Spinal cord (tissue), 10 donors: ENCODE measurements at places on chromosomes 7 and 10.

GRCh38 chr7:30994206-30995100, 30.7 kb downstream of the GHRHR start:
- no peak for DNase-seq

DNA sequence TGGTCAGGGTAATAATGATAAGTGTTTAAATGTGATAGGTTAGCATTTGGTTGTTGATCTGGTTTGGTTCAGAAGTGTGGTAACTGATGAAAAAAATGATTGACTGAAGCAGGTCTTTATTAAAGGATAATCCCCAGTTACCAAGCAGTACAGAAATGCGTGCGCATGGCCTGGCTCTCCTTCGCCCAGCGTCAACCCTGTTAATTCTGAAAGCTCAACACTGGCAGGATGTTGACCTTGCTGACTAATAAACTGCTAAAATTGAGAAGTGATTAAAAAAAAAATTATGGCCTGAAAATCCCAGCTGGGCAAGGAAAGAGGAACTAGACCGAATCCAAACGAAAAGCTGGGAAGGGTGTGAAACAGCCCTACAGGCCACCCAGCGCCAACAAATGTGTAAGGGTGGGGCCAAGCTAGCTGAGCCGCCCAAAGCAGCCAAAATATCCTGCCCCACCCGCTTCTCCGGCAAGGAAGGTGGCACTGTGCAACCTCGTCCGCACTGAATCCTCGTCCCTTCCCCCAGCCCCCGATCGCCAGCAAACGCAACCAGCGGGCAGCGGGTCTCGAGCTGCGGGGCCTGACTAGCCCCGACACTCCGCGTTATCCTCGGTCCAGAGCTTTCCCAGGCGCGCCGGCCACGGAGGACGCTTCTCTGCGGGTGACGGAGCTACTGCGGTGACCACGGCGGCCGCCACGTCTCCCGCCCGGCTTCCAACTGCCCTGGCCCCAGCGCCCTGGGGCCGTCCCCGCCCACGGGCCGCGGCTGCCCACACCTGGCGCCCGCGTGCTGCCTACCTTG, 561 bp downstream of the SHTN1 start:
- peak; percentile 20 for DNase-seq

GRCh38 chr7:116403265-116403664, 96.3 kb upstream of the CAV2 start:
- no peak for DNase-seq

DNA sequence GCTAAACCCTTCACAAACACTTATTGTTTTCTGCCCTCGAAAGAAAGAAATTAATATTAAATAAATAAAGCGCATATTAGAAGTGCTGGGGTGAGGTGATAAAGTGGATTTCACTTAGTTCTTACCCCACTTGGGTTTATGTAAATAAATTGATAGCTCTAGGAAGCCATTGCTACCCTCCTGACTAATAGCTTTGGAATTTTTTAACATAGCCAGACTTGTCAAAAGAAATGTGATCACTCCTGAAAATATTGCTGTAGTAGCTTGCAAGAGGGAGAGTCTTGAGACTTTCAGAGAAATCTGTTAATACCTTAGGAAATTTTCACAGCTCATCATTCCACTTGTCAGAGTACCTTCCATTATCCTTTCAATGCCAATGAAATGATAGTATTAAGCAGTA, 7.6 kb downstream of the ARL5B start:
- DNase-seq: no peak

- DNase-seq: no peak
These were observed 1.5 kb upstream of the HTR7 start for GRCh38 chr10:90859321-90859751.

- DNase-seq: no peak
These were observed 28.6 kb upstream of the TNPO3 start for GRCh38 chr7:129083525-129083924.

GRCh38 chr10:129171812-129172211, 295.2 kb upstream of the MGMT start:
- DNase-seq: no peak

DNA sequence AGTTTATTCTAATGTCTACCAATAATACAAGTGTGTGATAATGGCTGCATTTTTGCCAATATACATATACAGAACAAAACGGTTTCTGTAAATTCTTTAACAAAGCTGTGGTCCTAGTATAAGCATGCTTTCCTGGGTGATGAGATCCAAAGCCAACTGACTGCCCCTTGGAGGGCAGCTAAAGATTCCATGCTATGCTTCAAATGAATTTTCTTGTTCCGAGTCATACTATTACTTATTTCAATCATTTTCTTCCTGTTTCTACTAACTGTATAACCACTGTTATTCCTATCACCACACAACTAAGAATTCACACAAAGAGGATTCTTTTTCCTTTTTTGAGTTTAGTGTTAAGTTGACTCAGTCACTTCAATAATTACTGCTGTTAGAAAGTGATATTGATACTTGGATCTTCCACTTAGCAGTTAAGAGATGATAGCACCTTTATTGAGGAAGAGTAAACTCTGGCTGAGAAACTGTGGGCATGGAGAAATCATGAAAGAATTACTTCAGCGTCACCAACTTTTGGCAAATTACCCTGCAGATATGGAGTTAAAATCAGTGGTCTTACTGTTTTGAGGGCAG, 197.5 kb downstream of the ARL4A start:
- no peak for DNase-seq

DNA sequence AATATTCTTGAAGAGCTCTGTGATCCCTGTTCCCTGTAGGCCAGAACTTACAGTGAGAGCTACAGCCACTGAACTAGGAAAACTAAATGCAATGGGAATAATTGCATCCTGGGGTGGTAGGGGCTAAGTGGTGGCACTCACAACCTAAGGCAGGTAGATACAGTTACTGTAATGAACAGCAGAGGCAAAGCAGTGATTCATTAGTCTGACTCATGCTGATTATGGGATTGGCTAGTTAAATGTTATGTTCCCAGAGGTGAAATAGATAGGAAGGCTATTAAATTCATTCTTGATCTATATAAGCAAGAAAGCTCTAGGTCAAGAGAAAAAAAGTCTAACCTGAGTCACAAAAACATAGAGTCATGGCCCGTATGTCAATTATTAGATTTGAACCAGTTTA, 173.1 kb upstream of the MALRD1 start:
- no peak for DNase-seq

DNA sequence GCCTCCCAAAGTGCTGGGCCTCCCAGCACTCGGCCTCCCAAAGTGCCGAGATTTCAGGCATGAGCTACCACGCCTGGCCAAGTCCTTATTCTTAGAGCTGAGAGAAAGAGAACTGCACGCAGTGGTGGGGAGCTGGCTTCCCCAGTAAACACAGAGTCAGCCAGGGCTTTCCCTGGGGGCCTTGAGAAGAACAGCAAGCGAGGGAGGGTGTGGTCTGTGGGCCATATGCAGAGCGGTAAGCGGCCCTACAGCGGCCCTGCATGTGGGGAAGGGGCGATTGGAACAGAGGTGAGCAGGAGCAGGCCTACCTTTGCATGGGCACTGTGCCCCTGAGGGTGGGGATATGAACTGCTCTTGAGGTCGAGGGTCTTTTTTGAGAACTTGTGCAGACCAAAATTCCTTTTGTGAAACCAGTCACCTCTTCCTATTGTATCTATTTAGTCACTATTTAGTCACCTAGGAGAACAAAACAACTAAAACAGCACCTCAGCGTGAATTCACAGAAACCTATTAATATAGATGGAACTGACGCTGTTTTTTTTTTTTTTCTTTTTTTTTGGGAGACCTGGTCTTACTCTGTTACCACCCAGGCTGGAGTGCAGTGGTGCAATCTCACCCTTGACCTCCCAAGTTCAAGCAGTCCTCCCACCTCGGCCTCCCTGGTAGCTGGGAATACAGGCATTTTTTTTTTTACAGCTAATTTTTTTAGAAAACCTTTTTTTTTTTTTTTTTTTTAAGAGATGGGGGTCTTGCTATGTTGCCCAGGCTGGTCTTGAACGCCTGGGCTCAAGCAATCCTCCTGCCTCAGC, 36.9 kb upstream of the SH2D4B start:
- no peak for DNase-seq

GRCh38 chr7:56287429-56288138, 171.4 kb upstream of the NUPR2 start:
- no peak for DNase-seq

- DNase-seq: no peak
These were observed 5.5 kb downstream of the RBM20 start for GRCh38 chr10:110649347-110650264.

DNA sequence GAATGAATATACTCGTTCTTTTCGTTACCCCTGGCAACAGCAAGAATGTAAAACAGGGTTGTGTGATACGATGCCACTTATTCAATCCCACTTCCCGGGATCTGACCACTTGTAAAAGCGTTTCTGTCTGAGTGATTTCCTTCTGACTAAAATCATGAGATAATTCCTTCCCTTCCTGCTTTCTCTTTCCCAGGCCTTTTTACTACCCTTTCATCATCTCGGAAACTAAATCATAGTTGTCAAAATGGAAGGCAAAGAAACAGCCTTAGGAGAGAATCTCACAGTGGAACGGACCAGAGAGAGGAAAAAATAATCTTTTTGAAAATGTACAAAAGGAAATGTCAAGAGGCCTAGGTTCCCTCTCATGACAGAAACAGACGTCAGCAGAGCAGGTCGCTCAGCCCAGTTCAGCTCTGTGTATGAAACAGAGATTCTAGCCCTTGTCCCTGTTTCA, 29.8 kb downstream of the DIP2C start:
- no peak for DNase-seq

GRCh38 chr7:44685723-44686122, 62.9 kb upstream of the ZMIZ2 start:
- DNase-seq: no peak

GRCh38 chr10:31884386-31884785, 44.2 kb downstream of the ARHGAP12 start:
- no peak for DNase-seq

- no peak for DNase-seq
These were observed 254.1 kb upstream of the GLI3 start for GRCh38 chr7:42491106-42491505.

GRCh38 chr7:72336382-72336631, 75.8 kb downstream of the CALN1 start:
- DNase-seq: no peak

DNA sequence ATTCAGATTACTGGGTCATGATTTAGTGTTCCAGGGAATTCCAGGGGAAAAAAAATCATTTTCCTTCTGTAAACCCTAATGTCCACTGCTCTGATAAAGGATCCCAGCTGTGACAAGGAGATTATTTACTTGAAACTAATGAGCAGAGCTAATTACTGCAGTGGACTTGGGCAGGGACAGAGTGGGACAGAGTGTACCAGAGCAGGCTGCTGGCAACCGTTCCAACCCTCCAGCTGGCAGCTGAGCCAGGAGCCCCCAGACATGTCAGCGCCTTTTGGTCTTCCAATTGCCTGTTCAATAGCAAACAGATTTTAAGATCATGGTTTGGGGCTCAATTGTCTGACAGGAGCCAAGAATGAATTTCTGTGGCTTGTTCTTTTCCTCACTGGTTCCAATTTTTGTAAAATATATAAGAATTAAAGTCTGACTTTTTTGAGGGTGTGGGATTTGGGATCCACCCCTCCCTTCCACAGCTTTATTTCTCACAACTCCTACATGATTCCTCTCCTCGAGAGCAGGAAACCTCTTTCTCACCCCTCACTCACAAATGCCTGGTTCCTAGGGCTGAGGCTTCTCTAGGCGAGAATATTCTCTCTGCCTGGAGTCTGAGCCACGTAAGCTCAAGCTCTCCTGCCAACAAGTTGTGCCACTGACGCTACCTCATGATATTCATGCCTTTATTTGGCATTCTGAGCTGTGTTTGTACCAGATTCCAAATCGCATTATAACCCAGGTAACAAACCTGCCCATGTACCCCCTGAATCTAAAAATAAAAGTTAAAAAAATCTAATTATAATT, 20.6 kb upstream of the FAM180A start:
- peak; percentile 84 for DNase-seq

DNA sequence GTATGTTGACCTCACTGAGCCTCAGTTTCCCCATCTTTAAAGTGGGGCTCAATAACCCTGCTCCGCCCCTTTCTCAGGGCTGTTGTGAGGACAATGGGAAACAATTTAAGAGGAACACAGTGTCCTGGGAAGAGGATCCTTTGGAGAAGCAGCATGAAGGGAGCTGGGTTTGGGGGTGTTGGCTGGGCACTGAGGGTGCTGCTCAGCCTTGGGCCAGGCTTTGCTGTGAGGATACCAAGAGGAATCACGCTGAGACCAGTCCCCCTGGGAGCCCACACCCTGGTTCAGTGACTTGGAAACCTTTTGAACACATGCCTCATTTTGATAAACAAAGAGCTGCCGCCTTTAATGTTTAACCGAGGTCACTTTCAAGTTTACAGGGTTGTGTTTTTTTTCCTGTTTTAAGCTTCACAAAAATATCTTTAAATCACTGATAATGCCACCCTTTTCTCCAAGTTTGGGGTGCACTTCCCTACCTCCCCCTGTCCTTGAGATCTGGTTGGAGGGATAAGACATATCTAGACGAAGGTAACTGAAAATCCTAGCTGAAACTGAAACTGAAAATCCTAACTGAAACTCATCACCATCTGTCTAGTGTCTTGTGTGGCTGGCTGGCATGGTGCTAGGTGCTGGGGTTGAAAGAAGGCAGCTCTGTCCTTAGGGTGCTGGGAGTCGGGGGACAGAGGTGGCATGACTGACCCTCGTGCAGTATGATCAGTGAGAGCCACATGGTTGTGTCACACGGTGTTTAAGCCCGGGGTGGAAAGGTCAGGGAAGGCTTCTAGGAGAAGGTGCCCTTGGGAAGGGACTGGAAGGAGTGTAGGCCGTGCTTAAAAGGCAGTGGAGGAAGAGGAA, 27.7 kb downstream of the ZNF775 start:
- no peak for DNase-seq

- DNase-seq: no peak
These were observed 9.2 kb upstream of the ODAD2 start for GRCh38 chr10:28008054-28008453.

- DNase-seq: no peak
These were observed 48.2 kb downstream of the ST8SIA6 start for GRCh38 chr10:17406036-17406834.

GRCh38 chr7:94425546-94425945, 30.9 kb downstream of the COL1A2 start:
- DNase-seq: no peak

- DNase-seq: no peak
These were observed 195.6 kb downstream of the SKAP2 start for GRCh38 chr7:26668821-26669220.

- DNase-seq: no peak
These were observed 11.4 kb upstream of the AKR1D1 start for GRCh38 chr7:138064856-138065357.
